ENCODE measurements at places on chromosomes 2 and 18.
A peak's percentile ranks its signal among the peaks of the same experiment; 100 is the strongest.

DNA sequence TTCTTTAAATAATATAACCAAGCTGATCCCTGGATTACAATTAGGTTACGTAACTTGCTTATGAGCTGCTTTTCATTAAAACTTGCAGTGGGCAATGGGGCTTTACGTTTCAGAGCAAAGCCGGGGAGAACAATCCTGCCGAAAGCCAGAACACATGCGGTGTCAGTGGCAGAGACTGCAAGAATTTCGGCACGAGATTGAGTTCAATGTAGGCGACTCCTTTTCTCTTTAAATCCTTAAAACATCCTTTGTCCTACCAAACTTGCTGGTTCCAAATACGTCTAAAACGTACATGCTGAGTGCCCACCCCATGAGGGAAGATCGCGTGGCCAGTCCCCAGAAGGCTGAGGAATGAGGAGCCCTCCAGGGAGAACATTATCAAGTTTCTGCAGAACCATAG, 36.8 kb upstream of the NCOA1 start:
- no peak for DNase-seq

DNA sequence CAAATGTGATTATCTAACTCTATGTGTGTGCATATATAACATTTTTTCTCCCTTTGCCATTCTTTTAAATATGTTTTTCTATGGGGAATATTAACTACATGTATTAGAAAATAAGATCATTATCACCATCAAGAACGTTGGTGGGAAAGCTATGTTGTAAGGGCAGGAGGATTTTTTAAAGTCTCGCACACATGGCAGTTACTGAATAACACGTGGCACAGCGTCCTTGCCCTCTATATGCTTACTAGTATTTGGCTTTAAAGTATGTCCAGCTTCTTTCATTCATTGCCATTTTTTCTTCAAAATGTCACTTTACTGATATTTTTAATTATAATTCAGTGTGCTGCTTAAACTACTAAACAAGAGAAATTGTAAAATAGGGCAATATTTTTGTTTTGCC, 944.3 kb downstream of the SOCS6 start:
- DNase-seq: no peak

GRCh38 chr2:207252979-207253645, 87.4 kb upstream of the KLF7 start:
- DNase-seq: no peak

GRCh38 chr18:42798606-42799170, 316.8 kb downstream of the RIT2 start:
- no peak for DNase-seq

DNA sequence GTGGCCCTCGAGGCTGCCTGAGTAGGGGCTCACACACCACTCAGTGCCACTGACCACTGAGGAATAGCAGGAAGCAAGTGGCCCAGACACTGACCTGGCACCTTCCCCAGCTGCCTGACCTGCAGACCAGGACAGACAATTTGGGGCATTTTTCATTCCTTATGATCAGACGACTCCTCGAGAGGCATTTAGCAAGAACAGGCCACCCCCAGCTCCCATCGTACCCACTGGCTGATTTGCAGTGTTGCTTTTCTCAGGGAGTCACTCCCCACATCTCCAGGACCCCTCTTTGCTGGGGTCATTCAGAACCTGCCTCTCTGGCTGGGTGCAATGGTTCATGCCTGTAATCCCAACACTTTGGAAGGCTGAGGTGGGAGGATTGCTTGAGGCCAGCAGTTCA, 185.7 kb downstream of the HAUS1 start:
- no peak for DNase-seq

DNA sequence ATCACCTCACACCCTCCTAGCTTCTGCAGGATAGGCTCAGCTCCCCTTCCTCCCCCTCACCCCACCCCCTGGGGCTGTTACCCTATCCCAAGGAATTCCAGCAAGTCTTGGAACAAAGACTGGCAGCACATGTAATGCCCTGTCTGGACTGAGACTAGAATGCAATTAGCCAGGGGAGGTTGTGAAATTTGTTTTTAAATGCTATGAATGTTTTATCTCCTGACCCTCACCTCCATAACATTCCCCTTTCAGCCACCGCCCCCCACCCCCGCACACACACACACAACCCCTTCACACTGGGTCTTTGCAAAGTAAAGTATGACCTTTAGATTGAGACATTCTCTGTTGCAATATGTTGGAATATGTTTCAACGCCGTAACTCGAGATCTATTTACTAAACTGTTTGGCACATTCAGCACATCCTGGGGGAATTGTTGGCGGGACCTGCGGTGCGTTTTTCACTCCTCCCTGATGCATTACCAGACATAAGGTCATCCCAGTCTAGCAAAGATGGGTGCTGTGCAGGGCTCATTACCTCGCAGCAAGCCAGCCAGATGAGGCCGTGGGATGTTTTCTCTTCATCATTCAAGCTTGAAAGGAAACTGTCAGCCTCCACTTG, 290.7 kb upstream of the SLC14A2 start:
- DNase-seq: no peak

GRCh38 chr2:19861813-19862212, 40.0 kb downstream of the TTC32 start:
- no peak for DNase-seq

- DNase-seq: peak; percentile 65
These were observed 105.9 kb downstream of the LBH start for GRCh38 chr2:30336978-30337841.

DNA sequence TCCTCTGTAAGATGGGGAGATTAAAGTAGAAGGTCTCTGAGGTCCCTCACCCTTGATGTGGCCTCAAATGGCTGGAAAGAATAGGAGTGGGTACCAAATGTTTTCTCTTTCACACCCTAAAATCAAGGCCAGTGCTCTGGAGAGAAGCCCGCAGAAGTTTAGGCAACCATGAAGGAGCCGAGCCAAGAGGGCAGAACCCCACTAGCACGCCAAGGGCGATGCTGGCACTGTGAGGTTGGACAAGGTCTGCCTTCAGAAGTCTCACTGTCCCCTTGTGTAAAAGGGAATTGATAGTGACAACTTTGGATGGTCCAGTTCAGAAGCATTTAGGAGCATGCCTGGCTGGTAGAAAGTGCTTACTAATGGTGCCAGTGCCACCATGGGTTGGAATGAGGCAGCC, 16.3 kb upstream of the OTOF start:
- no peak for DNase-seq

DNA sequence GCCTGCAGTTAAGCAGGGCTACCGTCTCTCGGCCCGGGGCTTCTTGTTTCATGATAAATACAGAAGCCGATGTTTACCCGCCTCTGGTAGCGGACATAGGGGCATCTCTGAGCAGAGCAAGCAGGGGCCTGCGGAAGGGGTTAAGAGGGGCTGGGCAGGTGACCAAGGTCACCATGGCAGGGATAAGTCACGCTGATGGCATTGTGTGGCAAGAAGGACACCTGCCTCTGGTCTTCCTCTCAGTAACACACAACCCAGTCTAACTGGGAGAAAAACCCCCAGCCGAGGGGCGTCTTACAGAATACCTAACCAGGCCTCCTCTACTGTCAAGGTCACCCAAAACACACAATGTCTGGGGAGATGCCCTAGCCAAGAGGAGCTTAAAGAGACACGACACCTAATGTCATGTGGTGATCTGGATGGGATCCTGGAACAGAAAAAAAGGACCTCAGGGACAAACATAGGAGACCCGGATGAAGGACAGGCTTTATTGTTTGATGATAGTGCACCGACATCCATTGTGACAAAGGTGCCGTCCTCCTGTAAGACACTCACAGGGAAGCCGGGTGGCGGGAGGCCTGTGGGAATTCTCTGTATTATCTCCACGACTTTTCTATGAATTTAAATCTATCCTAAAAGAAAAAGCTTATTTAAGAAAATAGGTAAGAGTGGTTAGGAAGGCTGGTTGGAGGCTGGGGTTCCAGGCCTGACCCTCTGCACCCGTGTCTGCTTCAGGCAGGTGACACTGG, 24.8 kb downstream of the SH3BP4 start:
- no peak for DNase-seq

- no peak for DNase-seq
These were observed 540 bp upstream of the RAB10 start for GRCh38 chr2:26033270-26033817.

GRCh38 chr2:74416778-74417177, 4.6 kb downstream of the C2orf81 start:
- DNase-seq: no peak

GRCh38 chr2:17853799-17854198, 24.7 kb upstream of the KCNS3 start:
- DNase-seq: no peak

DNA sequence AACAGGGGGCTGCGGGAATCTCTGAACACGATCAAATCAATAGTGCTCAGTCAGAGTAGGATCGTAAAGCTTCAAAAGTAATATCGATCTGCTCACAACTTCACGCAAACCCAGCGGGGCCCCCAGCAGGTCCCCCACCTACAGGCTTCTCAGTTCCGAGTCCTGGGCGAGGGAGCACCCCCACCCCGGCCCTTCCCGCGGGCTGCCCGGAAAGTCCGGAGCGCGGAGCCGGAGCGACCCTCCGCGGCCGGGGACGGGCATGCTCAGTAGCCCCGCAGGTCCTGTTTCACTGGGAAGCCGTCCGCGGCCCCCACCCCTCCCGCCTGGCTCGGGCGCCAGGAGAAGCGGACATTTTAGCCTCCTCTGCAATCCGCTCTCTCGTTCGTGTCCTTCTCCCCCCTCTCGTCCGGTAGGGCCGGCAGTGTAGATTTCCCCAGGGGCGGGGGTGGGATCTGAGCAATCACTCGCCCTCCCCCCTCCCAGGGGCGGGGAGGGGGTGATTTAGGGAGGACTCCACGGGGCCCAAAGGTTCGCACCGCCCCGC, 3.3 kb upstream of the SPRED2 start:
- DNase-seq: peak; percentile 34

GRCh38 chr2:80378-80777, 34.1 kb upstream of the FAM110C start:
- DNase-seq: no peak

GRCh38 chr2:111057045-111057444, 63.7 kb upstream of the BCL2L11 start:
- no peak for DNase-seq

DNA sequence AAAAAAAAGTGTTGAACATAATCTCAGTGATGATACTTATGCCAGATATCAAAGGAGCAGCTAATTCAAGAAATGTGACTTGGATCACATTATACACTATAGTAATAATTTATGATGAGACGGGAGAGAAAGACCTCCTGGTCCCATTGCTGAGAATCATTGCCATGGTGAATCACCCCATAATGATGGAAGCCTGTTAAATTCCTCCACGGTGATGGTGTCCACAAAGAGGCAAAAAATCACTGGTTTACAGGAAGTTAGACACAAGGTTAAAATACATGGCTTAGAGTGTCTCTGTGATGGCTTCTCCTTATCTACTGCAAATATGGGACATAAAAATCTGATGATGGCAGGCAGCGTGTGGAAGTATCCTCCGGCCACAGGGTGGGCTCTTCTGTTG, 210.0 kb downstream of the CDH2 start:
- DNase-seq: no peak

GRCh38 chr2:98216616-98217015, 129.6 kb upstream of the CNGA3 start:
- DNase-seq: no peak

DNA sequence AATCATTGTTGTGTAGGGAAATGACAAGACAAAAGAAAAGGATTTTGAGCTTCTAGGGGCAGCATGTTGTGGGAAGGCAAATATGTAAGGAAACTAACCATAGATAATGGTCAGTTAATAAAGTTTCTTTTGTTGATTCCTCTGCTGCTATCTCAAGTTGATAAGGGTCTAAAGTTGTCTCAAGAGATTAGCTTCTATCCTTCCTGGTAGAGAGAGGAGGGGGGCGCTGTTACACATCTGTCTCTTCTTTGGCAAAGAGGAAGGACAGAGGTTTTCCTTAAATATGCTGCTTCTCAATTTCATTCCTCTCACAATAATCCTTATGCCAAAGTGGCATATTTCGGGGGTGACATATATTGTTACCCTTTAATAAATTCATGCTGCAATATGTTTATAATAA, 944.0 kb downstream of the DPP10 start:
- no peak for DNase-seq

- DNase-seq: peak; percentile 53
These were observed 903 bp downstream of the KCNG3 start for GRCh38 chr2:42492691-42493467.

- no peak for DNase-seq
These were observed 157.5 kb downstream of the FSIP2 start for GRCh38 chr2:185895828-185896693.

- no peak for DNase-seq
These were observed 11.6 kb downstream of the B3GNT2 start for GRCh38 chr2:62207491-62207890.

DNA sequence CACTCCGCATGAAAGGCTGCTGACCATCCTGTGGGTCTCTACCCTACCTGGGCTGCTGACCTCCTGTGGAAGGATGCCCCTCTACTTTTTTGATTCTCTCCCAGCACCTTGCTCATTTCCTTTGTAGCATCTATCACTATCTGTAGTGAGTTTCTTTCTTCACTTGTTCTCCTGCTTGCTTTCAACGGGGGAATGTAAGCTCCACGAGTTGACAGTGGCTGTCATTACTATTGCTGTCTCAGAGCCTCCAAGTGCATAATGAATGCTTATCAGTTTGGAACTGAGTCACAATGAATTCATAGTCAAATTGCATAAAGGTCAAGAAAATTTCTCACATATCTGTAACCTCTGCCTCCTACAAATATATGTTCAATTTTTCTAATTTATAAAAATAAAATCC, 477.7 kb downstream of the PLCL1 start:
- DNase-seq: no peak

DNA sequence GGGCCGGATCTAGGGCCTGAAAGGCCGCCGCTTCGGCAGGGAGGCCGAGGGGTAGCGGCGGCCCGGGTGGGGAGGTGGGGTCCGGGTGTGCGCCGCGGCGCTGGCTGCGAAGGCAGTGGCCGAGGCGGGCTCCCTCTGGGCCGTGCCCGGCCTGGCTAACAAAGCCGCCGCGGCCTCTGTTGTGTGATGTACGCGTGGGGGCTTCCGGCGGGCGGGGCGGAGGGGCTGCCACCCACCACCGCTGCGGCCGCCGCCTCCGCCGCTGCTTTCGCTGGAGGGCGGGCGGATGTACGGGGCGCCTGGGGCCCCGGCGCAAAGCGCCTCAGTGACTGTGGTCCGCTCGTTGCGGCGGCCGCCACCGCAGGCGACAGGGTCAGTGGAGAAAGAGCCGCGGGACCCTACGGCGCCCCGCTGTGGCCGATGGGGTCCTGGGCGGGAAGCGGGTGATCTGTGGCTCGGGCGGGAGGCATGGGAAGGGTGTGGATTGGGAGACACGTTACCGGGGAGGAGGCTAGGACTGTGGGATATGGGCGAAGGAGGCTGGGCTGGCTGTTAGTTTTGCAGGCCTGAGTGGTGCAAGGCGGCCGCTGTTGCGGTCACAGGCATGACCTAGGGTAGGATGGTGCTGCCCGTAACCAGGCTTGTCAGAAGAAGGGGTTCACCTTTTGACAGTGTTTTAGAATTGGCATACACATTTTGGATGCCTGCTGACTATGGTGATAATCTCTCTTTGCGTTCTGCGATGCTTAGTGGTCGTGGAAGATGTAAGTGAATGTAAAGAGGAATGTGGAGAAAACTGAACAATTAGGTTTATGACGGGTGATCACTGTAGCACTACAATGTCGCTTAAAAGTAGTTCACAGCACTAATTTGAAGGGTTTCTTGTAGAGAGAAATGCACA, 662 bp downstream of the BZW1 start:
- peak; percentile 57 for DNase-seq

GRCh38 chr2:73112026-73112912, 479 bp downstream of the RAB11FIP5 start:
- peak; percentile 10 for DNase-seq

- DNase-seq: no peak
These were observed 124.5 kb upstream of the CCDC150 start for GRCh38 chr2:196515051-196515450.
